ENCODE measurements at places on chromosomes 1 and 21.

DNA sequence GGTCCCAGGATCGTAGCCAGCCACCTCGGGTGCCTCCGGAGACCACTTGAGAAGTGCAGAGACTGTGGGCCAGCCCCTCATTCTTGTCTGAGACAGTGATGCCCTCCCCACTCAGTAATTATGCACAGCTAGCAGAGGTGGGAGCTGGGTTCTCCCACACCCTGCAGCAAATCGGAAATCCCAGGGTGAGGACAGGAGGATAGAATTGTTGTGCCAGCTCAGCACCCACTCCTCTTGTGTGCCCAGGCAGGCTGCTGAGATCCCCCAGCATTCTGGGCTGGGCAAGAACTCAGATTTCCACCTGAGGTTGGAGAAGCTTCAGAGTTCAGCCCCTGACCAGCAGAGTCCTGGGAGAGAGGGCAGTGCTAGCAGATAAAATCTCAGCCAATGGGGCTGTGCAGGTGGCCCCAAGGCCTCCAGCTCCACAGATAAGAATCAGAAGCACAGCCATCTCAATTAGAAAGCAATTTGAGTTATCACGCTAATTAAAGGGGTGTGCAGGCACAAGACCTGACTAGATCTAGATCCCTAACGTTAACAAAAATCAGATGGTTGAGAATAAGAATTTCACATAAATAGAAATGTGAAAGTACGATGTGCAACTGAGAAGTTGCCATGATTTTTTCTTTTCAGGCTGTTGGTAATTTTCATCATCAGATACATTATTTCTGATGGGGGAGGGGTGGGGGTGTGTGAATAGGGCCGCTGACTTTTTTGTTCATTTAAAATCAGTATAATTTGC is 45.5 kb upstream of the IRF2BP2 start:
- DNase-seq: no peak

DNA sequence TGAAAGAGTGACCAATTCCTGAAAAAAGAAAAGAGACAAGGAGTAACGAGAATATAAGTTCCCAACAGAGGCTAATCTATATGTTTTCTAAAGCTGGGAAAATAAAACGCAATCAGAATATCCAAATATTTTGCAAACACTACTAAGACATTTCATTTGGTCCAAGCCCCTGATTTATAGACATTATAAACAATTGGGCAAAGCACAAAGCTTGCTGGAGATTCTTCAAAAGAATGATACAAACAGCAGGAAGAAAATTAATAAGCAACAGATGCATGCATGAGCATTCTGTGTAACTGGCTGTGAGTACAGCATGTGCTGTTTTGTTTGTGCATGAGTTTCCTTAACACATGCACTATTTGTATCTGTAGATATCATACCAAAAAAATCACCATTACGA is 552.9 kb downstream of the LTN1 start:
- no peak for DNase-seq

- DNase-seq: no peak
These were observed 29.6 kb downstream of the NHLH2 start for GRCh38 chr1:115811140-115811828.

DNA sequence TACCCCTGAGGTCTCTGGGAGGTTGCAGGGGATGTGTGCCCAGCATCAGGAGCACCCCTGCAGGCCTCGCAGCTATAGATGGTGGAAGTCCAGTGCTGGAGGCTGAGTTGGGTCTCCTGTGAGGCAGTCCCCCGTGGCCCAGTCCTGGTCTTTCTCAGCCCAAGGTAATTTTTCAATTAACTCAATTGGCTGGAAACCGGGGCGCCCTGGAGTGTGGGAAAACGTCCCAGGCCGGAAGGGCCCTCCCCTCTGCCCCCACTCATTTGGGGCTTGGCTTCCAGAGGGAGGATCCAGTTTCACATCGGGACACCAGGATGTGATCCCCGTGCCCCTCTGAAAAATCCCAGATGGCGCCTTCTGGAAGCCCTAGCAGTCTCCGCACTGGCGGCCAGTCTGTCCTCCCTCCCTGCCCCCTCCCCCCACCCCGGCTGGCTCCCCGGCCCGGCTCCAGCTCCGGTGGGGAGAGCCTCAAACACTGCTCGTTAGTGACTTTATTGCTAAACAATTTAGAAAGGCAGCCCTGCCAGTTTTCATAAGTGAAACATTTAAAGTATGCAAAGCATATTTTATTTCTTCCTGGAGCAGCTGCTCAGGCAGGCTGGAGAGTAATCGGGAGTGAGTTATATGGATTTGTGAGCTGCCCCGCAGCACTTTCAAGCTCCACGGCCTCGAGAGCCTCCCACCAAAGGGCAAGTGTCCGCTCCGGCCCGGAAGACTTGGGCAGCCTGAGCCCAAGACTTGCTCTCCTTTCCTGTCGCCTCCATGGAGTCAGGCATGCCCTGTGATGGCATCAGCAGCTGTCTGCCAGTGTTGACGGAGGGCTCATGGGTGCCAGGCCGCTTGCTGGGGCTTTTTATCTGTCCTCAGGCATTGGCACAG is 208.2 kb upstream of the TMEM51 start:
- no peak for DNase-seq

DNA sequence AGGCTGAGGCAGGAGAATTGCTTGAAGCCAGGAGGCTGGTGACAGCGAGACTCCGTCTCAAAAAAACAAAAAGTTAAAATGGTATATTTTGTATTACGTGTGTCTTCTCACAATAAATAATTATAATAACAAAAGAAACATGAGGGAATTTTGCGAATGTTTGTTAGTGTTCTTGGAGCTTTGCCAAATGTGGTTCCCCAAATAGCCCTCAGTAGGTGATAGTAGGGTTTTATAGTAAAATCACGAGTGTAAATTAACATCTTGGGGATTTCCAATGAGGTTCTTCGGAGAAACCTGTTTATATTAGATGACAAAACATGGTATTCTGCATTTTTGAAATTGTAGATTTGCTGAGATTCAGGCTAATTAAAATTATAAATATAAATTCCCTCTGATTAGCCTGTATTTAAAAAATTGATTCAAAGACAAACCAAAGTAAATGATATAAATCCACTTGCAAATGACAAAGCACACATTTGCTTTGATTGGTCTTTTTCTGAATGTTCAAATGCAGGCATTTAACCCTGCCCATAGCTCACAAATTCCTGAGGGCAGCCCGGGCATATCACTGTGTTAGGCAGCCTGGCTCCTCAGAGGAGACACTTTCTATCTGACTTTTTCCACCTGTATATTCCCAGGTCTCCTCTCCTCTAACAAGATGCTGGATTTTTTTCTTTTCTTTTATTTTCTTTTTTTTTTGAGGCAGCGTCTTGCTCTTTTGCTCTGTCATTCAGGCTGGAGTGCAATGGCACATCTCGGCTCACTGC is 50.3 kb upstream of the TSNAX start:
- no peak for DNase-seq

- no peak for DNase-seq
These were observed 60.2 kb downstream of the DAB1 start for GRCh38 chr1:57363643-57364042.

GRCh38 chr1:223765036-223765718 is 52.8 kb downstream of the CAPN2 start:
- DNase-seq: no peak

Measured in RWPE1 (cell line).